Left ventricle myocardium inferior (tissue), 1 donor: ENCODE measurements at places on chromosomes 2 and 18. TPM values are rescaled to one million over a fixed set of nuclear protein-coding genes. Genes with fewer than 3 reads are reported as not detected.

DNA sequence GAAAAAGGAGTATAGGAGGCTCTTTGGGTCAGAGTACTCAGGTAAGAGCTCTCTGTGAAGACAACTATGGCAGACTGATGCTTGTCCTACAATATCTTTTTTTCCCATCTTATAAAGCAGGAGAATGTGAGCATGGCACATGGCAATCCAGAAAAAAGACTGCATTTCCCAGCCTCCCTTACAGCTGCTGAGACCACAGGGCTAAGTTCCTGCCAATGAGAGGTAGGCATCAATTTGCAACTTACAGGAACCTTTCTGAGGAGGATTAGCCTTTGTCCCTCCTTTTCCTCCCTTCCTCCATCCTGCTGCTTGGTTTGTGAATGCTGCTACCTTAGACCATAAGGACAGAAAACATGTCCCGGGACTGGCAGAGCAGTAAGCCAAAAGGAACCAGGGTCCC lies 37.8 kb upstream of the ST8SIA5 start:
- DNase-seq = no peak

- DNase-seq = no peak
These were observed 305.8 kb upstream of the GULP1 start for GRCh38 chr2:187985923-187986322.

DNA sequence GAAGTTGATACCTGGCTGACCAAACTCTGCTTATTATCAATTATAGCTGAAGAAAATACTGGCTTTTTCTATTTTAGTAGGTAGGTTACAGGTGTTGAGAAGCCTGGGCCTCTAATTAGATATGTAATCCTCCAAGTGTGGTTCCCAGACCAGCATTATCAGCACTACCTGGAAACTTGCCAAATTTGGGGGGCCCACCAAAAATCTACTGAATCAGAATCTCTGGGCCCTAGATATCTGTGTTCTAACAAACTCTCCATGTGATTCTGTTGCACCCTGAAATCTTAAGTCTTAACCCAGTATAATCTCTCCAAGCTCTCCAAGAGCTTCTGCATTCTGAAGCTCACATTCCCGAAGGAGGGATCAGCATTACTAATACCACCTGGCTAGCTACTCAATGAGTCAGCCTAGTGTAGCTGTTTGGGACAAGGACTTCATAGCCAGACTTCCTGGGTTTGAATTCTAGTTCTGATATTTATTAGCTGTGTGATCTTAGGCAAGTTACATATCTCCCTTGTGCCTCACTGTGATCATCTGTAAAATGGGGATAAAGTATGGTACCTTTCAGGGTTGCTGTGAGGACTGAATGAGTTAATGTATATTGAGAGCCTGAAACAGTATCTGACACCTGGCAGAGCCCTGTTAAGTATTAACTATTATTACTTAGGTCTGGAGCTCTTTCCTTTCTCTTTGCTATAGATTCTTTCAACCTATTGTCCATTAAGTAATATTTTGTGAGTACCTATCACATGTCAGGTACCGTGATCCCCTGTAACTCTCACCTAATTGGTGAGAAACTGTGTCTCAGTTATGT lies 94.1 kb upstream of the CD302 start:
- DNase-seq = no peak

DNA sequence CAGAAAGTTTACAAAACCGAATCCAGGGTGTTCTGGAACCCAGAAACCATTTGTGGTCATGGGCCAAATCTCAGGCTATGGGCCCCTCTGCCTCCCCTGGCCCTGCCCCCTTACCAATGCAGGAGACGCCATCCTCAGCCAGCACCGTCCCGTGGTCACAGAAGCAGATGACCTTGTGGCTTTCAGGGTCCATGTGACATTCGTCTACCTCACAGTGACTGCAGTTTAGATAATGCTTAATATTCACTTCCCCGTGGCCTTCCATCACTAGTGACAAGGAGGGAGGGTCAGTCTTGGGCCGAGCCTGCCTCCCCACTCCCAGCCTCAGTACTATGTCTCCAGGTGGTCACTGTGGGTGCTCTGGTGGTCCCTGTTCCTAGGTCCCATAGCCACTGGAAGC lies 111.6 kb downstream of the CLIP4 start:
- DNase-seq = no peak

Gene ASXL3
- 6.7 TPM for total RNA-seq

Gene HOXD12
- not detected for total RNA-seq
